ENCODE measurements at places on chromosomes 2 and 18.
A peak's percentile ranks its signal among the peaks of the same experiment; 100 is the strongest.

- peak; percentile 18 for DNase-seq
These were observed 96.3 kb downstream of the ARMC9 start for GRCh38 chr2:231294571-231295362.

GRCh38 chr2:172107690-172108586 is 5.2 kb upstream of the DLX2 start:
- no peak for DNase-seq

DNA sequence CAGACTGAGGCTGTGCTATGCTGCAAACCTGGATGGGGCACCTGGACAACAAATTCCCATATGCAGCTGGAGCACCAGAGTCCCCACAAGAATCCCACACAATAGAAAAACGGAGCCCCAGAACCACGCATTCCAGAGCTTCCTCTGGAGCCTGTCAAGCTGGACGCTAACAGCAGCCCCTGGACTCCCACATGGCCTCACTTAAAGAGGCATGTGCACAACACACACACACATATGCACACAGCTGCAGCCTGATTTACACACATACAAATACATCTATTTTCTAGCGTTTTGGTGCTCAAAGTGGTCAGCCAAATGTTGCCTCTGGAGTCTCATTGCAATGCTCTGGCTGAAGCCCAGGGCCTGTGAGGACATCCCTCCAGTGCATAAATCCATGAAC is 632.7 kb upstream of the ID2 start:
- DNase-seq = no peak

DNA sequence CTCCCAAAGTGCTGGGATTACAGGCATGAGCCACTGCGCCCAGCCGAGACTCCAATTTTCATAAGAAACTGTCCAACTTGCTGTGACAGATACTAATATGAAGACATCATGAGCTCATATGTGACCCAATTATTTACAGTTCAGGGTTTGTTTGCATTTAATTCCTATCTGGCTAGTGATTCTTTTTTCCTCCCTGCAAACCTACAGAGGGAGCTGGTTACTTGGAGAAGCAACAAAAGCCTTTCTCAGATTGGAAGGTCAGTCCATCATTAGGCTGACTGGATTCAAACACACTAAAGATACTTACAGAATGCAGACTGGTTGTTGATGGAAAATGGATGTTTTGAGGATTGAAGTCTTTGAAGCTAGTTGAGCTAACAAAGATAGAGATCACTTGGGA is 176.4 kb downstream of the ANKRD44 start:
- no peak for DNase-seq

GRCh38 chr18:61556862-61557261 is 223.6 kb downstream of the CDH20 start:
- DNase-seq = no peak

- peak; percentile 93 for DNase-seq
These were observed 49.1 kb downstream of the TMEM17 start for GRCh38 chr2:62456721-62457539.

- DNase-seq = peak; percentile 7
These were observed 273.5 kb downstream of the CALCRL start for GRCh38 chr2:187174582-187174981.

- DNase-seq = no peak
These were observed 258.8 kb downstream of the MREG start for GRCh38 chr2:215754546-215754945.

DNA sequence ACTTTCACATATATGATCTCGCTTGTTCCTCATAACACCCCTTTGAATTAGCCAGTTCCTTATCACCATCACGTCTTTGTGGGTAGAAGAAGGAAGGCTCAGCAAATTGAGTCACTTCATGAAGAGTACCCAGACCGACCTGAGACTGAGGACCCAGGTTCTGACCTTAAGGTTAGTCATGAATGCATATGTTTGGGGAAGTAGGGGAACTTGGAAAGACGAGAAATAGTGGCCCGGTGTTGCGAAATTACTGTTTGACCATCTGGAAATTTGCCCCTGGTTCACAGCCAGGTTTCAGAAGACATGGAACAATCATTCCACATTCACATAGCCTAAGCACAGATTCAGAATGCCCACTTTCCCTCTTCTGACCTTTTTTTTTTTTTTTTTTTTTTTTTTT is 59.8 kb downstream of the MEIS1 start:
- peak; percentile 43 for DNase-seq

- peak; percentile 8 for DNase-seq
These were observed 165.0 kb upstream of the CCDC68 start for GRCh38 chr18:55124078-55124763.

- DNase-seq = no peak
These were observed 85.1 kb downstream of the TMEM131 start for GRCh38 chr2:97910403-97911205.

GRCh38 chr18:2606335-2606734 is 35.0 kb downstream of the NDC80 start:
- DNase-seq = no peak

- no peak for DNase-seq
These were observed 235.4 kb downstream of the ATAD2B start for GRCh38 chr2:23691565-23691964.

DNA sequence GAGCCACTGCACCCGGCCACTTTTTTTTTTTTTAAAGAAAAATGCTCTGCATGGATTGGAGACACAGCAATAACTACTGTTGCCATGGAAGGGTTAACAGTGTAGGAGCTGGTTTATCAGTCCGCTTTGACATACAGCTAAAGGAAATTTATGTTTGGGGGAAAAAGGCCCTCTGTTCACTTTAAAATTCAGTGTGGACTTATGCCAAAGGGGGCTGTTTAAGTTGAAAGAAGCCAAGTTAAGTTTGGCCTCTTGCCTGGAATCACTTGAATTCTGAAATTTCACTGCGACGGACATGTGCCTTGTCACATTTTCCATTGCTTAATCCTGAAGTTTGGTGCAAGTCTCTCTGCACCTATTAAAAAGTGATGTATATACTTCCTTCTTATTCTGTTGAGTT is 3.1 kb downstream of the KCNE4 start:
- DNase-seq = no peak

GRCh38 chr2:175880-176820 is 87.7 kb downstream of the SH3YL1 start:
- peak; percentile 25 for DNase-seq

DNA sequence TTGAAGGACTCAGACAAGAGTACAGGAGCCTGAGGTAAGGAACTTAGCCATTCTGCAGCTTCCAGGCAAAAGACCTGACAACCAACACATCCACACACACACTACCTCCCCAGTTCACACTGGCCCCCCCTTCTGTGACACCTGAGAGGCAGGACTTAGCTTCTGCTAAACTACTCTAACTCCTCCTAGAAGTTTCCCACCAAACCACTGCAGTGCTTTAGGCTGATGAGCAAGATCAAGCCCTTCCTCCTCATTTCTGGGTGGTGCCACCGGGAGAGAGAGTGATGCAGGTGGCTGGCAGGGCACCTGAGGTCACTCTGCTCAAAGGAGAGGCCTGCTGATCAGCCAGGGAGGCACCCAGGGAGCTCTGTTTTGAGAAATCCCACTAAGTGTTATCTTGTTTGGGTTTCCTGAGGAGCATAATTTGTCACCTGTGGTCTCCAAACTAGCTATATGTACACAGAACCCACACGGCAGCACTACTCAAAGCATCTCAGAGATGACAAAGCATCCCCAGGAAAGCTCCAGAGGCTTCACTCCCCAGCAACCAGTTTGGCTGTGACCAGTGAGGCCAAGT is 188.4 kb downstream of the MYO5B start:
- no peak for DNase-seq

GRCh38 chr2:212421556-212422334 is 116.9 kb downstream of the ERBB4 start:
- DNase-seq = peak; percentile 57

GRCh38 chr2:215825707-215826106 is 187.6 kb downstream of the MREG start:
- DNase-seq = peak; percentile 66

- DNase-seq = no peak
These were observed 6.2 kb downstream of the AGPS start for GRCh38 chr2:177398791-177399190.

- no peak for DNase-seq
These were observed 437 bp downstream of the LDLRAD4 start for GRCh38 chr18:13218997-13219396.

GRCh38 chr2:78992451-78992806 is 33.1 kb upstream of the REG3G start:
- DNase-seq = peak; percentile 29

- peak; percentile 85 for DNase-seq
These were observed 3.8 kb downstream of the EVX2 start for GRCh38 chr2:176079831-176080539.

GRCh38 chr18:55000529-55000928 is 41.3 kb upstream of the CCDC68 start:
- no peak for DNase-seq

GRCh38 chr18:78108554-78108953 is 858.9 kb downstream of the GALR1 start:
- no peak for DNase-seq

- no peak for DNase-seq
These were observed 30.5 kb downstream of the ZNF516 start for GRCh38 chr18:76464281-76465259.

DNA sequence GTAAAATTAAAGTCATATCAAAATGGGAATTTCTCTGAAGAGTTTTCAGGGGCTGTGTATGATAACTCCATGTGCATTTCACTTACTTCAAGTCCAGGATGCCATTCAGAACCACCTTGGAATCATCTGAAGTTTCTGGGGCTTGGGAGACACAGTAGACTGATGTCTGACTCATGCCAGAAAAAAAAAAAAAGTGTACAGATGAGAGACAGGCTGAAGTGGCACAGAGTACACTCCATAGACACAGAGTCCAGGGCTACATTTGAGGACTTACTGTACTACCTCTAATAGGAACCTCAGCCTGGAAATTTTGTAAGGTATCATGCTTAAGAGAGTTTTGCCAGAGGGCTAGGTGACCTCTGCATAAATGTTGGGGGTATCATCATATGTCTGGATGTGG is 92.0 kb downstream of the SS18 start:
- DNase-seq = no peak

GRCh38 chr2:182541268-182541667 is 114.4 kb upstream of the PDE1A start:
- no peak for DNase-seq

DNA sequence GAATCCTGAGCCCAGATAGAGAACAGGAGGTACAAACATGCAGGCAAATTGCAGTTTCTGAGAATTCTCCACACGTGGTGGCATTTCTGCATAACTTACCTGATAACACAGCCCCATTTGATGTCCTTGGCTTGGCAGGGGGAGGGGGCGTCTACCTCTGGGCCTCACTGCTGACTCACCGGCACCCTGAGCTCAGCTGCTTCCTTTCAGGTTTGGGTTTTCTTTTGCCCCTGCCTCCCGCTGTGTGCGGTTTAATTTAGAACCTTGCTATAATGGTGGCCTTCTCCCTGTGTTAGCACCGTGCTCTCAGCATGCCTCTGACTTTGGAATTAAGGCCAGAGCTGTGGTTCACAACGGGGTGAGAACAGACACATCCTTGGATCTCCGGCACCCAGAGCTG is 4.4 kb downstream of the CTIF start:
- DNase-seq = no peak

DNA sequence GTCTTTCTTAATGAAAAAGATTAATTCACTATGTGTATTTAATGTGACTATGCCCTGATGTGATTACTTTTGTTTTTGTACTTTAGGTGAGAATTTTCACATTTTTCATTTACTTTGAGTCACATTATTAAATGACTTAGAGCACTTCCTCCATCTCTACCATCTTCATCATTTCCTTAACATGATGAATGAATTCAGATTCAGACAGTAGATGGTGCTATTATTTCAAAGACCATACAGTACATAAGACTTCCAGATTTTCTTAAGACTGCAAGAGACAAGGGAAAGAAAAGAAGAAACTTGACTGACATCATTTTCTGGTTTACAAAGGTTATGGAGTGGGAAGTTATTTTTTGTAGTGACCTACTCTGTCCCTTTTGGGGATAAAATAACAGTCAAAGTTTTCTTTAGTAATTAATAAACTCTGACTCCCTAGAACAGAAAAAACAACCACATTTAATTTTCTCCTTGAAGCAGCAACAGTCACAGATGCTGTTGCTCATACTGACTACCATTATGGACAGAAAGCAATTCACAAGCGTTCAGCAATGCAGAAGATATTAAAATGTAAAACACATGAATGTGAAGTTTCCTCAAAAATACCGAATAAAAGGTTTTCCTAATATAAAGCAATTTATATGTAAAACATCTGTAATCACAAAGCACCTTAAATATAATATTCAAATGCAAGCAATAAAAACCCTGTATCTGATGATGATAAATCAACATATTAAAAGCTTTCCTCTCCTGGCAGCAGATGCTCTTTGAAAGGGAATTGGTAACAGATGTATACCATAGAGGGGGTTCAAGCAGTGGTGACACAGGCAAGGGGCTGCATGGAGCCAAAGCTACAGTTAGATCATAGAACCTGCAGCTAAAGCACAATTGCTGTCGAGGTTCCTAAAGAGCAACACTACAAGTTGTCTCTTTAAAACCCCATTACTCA is 1010.9 kb upstream of the NXPH2 start:
- DNase-seq = peak; percentile 3

DNA sequence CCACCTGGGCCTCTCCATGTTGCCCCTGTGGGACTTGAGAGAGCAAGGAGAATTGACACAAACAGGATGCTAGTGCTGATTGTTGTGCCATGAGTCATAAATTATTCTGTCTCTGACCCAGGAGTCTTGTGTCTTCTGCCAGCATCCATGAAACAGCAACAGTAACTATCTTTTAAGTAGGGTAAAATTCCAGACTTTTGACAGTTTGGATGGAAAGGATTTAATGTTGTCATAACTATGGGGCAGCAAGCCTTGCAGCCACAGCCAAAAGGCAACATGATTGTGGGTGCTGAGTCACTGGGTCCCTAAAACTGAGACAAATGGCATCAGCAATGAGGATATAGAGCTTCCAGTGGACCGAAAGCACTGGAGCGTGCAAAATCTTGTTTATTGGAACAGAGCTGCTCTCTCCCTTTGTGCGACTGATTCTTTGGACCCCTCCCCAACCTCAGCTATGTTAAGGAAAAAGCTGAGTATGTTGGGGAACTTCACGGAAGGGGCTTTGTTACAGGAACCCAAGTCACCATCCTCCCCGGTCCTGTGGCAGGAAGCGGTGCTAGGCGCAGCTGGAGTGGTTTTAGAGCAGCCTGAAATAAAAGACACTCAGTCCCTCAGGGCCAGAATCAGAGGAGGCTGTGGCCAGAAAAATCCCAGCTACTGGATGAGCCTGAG is 9.6 kb upstream of the ITPRIPL1 start:
- peak; percentile 42 for DNase-seq

DNA sequence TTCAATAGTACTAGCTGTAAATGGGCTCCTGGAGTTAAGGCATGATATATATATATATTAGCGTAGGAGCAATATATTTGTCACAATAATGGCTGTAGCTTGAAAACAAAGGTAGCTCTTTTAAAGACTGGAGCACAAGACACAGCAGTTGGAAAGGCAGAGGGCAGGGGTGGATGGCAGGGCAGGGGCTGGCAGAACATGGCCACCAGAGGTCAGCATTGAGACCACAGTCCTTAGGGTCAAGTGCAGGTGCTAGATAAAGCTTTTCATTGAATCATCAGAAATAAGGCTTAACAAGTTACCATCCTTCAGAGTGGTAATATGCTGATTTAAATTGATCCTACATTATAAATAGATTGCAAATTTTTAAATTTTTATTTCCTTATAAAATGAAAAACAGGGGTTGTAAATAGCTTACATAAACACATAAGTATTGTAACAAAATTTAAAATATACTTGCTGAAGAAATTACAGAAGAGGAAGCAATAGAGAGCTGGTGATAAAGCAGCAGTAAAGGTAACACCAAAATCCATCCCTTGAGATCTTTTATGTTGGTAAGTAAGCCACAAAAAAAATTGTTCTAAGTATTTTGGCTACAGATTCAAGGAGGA is 161.2 kb upstream of the PIEZO2 start:
- peak; percentile 58 for DNase-seq
